Astrocyte (in vitro differentiated cells and primary cell): ENCODE measurements at places on chromosomes 2 and 18.

DNA sequence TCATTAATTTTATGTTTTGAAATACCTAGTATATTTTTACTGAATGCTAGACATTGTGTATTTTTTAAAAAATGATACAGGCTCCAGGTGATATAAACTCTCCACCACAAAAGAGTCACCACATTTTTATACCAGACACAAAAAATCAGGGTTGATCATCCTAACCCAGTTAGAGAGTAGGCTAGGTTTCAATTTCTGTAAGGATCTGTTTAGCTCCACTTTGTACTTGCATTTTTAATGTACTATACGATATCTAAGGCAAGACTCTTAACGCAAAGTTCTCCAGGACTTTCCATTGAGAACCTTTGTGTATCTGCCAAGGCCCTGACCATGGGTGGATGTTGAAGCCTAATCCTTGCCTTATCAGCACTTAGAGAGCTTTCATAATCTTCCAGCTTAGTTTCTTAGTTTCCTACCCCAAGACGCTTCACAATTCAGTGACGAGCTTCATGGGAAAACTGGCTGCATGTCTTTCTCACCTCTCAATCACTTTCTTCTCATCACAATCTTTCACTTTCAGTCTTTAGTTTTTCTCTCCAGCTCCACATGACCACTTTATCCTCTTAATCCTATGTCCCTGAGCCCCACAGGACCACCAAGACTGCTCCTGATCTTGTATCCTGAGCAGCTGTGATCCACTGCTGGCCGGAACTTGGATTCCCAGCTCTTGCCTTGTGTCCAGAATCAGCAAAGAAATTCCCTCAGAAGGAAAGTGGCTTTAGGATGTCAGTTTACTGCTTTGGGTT, 635.8 kb downstream of the RNF144A start:
- DNase-seq = no peak

DNA sequence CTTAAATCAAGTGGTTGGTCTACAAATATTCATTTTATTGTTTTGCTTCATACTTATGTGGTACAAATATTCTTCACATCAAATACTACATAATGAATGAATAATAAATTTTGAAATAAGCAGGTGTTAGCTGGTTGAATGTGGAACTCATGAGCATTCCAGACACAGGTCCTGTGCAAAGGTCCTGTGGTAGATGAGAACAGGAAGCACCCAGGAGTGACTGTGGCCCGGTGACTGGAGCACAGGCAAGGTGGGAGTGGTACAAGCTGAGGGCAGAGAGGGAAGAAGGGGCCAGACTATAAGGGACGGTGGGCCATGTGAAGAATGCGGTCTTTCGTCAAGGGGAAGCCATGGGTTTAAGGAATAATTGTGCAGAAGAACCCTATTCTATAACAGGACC, 26.2 kb upstream of the LOXHD1 start:
- no peak for DNase-seq

DNA sequence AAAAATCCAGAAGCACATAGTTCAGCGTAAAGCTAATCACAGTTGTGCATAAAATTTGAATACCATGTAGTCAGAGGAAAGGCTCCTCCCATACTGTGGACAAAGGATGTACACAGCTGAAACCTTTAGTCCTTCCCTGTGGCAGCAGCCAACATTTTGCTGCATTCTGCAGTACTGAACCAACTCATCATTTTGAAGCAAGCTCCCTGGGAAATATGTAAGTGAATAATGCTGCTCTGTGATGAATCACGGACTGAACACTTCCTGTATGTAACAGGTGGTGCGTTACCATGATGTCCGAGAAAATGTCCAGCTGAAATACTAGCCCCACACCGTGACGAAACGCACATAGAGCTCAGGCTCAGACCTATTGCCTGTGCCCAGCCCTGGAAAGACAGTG, 421.1 kb upstream of the RAB12 start:
- peak; percentile 77 for DNase-seq

- peak; percentile 27 for DNase-seq
Measured at GRCh38 chr2:235467588-235467987, 26.3 kb upstream of the AGAP1 start.

DNA sequence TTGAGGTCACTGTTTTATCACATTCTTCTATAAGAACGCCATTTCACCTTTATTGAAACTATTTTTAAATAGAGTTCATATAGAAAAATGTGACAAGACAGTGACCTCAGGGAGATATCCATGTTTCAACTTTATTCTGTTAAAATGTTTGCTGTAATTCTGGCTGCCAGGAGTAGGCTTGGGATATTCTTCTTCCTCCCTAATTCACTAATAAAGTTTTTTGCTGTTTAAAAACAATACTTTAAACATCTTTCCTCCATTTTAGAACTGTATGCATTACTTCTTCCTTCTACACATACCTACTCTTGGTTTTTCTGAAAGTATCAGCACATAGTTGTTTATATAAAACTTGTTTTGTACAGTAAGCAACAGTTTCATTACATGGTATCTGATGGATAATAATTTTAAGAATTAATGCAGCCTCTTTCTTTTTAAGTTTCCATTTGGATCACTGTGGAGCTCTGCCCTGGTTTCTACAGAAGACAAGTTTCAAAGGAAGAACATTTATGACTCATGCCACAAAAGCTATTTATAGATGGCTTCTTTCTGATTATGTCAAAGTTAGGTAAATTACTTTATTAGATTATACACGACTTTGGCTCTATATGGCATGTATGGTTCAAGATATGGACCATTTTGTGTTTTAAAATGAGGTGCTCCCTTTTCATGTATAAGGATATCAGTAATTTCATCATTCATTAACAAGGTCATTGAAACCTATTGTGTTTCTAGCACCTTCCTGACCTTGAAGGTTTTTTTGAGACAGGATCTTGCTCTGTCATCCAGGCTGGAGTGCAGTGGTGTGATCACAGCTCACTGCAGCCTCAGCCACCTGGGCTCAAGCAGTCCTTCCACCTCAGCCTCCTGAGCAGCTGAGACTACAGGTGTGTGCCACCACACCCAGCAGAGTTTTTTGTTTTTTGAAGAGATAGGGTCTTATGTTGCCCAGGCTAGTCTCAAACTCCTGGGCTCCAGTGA, 7.2 kb downstream of the CPSF3 start:
- peak; percentile 39 for DNase-seq

DNA sequence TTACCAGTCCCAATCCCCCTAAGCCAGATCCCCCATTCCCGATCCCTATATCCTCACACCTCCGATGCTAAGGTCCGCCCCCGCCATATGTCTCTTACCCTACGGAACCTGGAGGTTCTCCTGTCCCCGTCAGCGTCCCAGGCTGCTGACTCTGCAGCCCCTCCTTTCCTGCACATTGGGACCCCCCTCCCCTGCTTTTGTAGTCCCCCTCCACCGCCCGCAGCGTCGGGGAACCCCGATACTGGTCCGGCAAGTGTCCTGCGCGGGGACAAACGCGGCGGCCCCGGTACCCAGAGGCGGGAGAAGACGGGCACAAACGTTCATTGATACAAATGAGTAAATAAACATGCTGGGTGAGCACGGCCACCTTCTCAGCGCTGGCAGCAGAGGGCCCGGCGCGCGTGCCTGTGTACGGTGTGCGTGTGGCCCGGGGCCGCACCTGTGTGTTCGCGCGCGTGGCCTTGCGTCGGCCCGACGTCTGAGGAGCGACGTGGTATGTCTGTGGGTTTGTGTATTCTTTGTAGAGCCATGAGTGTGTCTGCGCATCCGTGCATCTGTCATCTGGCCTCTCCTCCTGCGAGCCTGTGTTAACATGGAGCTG, 2.0 kb upstream of the CYP26B1 start:
- no peak for DNase-seq

DNA sequence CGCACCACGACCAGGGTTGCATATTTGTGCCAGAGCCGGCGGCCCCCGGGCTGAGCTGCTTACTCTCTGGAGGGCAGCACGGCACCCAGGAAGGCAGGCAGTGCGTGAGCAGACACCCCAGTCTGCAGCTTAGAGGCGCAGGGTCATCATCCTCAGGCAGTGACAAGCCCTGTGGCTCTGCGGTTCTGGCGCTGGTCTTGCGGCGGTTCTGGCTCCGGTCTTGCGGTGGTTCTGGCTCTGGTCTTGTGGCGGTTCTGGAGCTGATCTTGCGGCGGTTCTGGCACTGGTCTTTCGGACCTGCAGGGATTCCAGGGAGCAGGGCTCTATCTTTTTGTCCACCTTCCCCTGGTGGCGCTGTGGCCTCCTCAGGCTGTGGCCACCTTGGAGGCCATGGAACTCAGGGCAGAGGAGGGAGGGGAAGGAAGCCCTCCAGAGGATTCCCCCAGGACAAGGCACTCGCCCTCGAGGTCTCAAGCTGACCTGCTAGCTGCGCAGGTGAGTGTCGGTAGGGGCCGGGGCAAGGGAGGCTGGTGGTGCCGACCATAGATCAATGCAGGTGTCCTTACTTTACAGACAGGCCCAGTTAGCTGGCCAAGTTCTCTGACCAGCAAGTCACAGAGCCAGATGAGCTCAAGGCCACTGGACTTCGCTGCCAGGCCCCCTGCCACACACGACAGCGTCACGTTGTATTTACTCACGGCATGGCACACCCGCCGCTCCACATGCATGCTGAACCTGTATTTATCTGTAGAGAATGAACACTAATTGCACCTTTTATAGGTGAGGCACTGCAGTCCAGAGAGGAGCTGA, 14.9 kb downstream of the ESPNL start:
- no peak for DNase-seq

- no peak for DNase-seq
Measured at GRCh38 chr18:72783530-72783929, 84.3 kb downstream of the NETO1 start.

- DNase-seq = peak; percentile 70
Measured at GRCh38 chr18:70390371-70391090, 101.7 kb downstream of the SOCS6 start.

DNA sequence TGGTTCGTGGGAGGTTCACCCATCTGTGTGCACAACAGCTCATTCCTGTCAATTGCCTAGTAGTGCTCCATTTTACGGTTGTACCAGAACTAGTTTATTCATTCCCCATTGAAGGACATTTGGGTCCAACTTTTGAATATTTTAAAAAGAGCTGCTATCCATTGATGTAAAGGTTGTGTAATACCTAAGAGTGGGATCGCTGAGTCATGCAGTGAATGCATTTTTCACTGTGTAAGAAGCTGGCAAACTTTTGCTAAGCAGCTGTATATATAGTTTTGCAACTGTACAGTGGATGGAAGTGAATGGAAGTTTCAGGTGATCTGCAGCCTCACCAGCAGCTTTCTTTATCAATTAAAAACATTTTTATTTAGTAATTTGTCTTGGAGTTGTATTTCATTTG, 104.5 kb downstream of the DCDC2C start:
- DNase-seq = peak; percentile 2

DNA sequence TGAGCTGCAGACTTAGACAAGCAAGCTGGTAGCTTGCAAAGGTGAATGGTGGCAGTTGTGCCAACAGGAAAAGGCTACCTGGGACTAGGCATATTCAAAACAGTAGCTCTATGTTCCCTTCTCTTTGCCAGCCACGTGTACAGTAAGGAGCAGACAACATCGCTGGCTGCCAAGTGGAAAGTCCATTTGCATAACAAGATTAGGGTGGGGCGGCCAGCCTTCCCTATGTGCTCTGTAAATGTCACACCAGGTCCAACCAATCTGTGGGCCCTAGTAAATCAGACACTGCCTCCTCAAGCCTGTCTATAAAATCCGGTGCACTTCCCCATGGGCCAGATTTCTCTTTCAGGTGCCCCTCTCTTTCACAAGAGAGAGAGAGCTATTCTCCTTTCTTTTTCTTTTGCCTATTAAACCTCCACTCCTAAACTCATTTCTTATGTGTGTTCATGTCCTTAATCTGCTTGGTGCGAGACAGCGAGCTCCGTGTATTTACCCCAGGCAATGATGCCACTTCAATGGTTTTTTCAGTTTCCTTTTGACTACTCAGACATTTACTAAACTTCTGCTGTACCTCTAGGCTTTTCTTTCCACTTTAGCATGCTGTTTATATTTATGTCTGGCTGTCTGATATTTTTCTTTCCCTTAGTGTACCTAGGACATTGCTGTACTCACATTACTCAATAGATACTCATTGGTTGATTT, 297.4 kb upstream of the GCFC2 start:
- DNase-seq = no peak

- DNase-seq = no peak
Measured at GRCh38 chr2:70005216-70005615, 43.8 kb upstream of the ASPRV1 start.

- DNase-seq = no peak
Measured at GRCh38 chr2:29689666-29690065, 231.7 kb downstream of the ALK start.

DNA sequence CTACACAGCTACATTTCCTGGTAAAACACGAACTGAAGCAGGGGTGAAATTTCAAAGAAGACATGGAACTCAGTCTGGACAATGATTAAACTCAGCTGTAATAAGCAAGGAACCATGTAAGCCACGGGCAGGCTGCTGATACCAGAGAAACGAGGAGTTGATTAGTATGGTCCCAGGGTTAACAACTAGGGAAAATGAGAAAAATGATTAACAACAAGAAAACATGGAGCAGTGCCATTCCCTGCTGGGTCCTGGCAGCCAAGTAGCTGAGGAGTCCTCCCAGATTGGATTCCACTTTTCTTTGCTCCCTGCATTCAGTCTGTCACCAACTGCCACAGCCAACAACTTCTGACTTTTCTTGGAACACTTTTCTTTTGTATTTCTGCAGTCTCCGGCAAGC, 517.0 kb upstream of the KLHL29 start:
- DNase-seq = no peak

DNA sequence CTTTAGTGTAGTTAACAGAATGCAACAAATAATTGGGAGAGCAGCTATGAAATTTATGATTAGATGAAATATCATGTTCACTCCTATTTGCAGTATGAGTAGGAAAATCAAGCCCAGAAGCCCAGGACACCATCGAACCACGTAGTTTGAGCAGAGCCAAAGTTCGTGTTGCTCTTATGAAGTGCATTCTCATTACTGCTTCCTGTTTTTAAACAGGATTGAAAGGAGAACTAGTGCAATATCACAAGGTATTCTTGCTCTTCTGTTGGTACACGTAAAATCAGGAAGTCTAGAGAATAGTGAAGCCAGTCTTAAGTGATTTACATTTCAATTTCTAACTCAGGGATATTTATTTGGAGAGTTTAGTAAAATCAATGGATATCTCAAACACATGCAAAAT, 21.1 kb downstream of the ARHGAP15 start:
- DNase-seq = no peak

- DNase-seq = no peak
Measured at GRCh38 chr2:165678882-165679281, 115.2 kb downstream of the GALNT3 start.
